ENCODE measurements at places on chromosomes 4 and X.
A peak's percentile ranks its signal among the peaks of the same experiment; 100 is the strongest.

GRCh38 chr4:41432881-41433280 lies 105.1 kb upstream of the LIMCH1 start:
- no peak for DNase-seq

DNA sequence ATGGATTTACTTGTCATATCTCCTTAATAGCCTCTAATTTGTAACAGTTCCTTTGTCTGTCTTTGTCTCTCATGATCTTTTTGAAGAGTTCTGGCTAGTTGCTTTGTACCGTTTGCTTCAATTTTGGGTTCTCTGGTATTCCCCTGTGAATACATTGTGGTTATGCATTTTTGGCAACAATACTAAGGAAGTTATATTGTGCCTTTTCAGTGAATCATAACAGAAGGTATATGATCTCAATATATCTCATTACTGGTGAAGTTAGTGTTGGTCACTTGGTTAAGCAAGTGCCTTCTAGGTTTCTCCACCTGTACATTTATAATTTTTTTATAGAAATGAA lies 48.6 kb downstream of the DCLK2 start:
- no peak for DNase-seq

- DNase-seq = no peak
Measured at GRCh38 chrX:39990388-39990787, 107.4 kb downstream of the BCOR start.

DNA sequence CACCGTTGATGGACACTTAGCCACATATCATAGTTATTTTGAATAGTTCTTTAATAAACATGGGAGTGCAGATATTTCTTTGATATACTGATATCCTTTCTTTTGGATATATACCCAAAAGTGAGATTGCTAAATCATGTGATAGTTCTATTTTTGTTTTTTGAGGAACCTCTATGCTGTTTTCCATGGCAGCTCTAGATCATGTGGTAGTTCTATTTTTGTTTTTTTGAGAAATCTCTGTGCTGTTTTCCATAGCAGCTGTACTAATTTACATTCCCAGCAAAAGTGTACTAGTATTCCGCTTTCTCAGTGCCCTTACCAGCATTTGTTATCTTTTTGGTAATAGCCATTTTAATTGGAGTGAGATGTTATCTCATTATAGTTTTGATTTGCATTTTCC lies 3.6 kb downstream of the SH3BGRL start:
- no peak for DNase-seq

GRCh38 chr4:86974551-86974994 lies 39.8 kb downstream of the AFF1 start:
- DNase-seq = no peak

- DNase-seq = no peak
Measured at GRCh38 chrX:25067271-25068172, 51.8 kb upstream of the ARX start.

DNA sequence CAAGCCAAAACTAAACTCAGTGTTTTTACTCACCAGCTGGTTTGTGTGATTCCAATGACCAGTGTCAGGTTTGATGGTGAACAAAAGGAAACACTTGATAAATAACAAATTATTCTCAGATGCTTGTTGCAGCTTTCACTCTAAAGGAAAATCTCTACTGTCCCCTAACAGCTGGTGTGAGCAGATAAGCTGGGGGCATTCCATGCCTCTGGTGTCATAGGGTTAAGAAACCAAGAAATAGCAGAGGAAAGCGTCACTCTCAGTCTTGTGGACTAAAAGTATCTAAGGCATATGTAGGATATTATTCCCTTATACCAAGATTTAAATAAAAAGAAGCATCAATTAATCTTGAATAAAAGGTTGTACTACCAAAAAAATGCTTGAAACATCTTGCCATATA lies 24.3 kb downstream of the TRPC5 start:
- no peak for DNase-seq

- DNase-seq = peak; percentile 15
Measured at GRCh38 chrX:15349046-15349445, 13.7 kb upstream of the PIGA start.

- DNase-seq = no peak
Measured at GRCh38 chrX:77742788-77743476, 43.1 kb downstream of the ATRX start.

DNA sequence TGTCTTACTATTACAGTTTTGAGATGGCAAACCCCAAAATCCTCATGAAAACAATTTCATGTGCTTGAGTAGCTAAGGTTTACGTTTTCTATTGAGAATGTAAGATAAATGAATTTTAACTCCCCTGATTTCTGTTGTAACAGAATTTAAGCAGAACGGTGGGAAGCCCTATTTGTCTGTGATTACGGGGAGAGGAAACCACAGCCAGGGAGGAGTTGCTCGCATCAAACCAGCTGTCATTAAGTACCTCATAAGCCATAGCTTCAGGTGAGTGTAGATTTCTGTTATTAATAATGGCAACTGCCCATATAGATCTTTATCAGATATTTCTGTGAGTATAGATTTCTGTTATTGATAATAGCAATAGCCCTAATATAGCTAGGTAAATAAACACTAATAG lies 44.2 kb upstream of the RHOH start:
- no peak for DNase-seq

DNA sequence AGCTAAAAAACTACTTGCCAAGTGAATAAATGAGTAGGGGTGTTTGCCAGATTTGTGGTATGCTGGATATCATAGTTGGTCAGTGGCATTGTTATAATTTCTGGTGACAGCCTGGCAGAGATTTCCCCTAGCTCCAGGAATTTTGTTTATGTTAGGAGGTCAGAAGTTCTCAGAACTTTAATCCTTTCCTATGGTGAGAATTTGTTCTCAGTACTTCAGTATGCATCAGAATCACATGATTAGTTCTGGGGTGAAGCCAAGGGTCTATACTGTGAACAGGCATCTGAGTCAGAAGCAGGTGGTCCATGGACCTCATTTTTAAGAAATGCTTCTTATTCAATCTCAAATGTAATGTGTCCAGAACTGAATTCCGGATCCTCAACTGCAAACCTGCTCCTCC lies 10.5 kb downstream of the RASSF6 start:
- no peak for DNase-seq

- no peak for DNase-seq
Measured at GRCh38 chr4:31557437-31557836, 837.3 kb downstream of the PCDH7 start.

DNA sequence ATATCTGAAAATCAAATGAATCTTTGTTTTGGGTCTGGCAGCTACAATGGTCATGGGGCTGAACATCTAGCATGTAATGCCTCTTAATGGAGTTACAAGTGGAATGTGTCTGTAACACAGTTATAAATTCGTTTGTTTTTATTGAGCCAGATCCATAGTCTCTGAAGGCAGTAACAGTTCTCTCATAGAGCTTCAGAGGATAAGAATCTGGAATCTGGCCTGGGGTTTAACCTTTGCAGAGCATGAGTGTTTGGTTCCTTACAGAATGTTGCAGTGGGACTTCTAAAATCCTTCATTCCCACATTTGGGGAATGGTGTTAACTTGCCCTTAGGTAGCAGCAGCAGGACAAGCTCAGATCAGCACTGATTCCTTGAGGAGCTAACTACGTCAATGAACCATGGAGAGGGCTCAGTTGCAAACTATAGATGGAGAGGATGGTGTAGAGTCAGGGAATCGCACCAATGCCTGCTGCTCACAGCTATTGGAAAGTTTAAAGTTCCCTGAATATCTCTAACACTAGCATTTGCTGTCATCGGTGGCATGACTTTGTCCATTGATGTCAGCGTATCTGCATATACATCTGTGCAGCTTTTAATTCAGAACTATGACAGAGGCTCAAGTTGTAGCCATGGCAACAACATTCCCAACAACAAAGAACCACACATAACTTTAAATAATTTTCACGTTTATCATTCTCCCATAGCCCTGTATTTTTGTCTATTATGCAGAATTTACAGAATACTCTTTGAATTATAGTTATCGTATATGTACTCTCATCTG lies 72.2 kb downstream of the RASGEF1B start:
- DNase-seq = no peak

GRCh38 chr4:119748853-119749252 lies 120.2 kb upstream of the PDE5A start:
- no peak for DNase-seq

DNA sequence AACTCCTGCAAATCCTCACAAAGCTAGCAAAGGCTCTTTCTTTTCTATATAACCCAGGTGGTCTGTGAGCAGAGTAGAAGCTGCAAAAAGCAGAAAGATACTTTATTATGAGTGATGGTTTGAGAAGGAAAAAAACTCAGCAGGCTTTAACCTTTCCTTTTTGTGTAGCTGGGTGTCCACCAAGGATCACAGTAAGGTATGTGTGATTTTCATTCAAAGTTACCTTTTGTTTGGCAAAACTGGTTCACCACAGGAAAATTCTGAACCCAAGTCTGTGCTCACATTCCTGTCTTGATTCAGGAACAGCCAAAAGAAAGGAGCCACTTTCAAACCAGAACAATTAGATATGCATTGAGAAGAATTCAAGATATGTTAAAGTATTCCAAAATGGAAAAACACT lies 35.7 kb downstream of the FRAS1 start:
- no peak for DNase-seq

DNA sequence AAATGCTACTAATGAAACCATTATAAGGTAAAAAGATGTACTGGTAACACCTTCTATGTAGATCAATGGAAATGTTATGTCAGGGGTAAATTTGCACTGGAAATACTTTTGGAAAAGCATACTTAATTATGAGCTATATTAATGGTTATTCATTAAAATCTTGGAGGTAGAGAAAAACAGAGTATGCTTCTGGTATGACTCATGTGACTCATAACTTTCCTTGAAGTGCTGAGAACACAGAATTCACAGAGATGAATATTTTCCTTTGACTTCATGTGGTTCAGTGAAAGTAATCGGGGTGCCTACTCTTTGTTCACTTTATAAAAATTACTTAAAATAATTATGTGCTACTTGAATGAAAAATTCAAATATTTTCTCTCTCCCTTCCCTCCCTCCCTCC lies 254.2 kb downstream of the KCTD8 start:
- DNase-seq = no peak

DNA sequence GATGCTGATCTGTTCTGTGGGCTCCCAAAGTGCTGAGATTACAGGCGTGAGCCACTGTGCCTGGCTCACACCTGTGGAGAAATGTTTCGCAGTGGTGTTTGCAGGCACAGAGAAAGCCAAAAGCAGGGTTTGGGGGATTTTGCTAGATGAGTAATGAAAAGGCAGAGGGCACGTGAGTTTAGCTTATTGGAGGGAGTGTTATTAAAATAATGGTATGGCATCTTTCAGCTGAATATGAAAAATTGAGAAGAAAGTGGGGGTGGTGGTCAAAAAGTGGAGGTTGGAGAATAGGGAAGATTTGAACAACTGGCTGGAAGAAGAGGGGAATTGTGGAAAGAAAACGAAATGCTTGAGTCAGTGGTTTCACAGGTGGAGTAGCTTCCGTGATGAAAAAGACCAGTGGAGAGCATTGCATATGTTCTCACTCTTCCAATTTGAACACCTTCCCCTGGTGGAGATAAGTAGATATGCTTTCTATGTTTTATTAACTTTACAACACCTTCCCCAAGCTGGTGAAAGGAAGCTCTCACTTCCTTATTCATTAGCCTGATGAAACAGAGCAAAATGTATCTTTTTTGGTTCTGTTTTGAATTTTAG lies 1.1 kb upstream of the CHST7 start:
- no peak for DNase-seq

DNA sequence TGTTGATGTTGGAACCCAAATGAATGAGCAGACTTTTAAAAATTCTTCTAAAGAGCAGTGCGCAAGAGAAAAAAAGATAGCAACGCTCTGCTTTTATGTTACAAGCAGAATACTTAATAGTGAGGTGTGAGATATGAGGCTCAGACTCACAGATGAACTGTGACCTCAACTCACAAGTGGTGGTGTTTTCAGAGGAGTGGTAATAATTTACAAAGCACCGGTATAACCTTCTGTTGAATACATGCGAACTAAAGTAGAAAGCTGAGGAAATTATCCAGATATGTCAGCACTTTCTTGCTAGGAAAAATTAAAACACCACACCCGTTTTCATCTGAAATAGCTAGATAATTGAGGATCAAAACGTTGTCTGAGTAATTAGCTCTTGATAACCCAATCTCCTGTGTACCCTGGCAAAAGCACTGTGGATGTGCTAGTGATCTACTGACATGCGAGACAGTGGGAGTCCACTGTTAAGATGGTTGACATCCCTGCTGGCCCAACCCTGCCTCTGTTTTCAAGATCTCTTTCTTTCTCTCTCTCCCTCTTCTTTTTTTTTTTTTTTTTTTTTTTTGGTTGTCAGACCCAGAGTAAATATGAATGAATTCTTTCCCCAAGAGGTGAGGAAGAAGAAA lies 6.9 kb upstream of the TLL1 start:
- DNase-seq = no peak

GRCh38 chr4:98421111-98421510 lies 159.9 kb downstream of the RAP1GDS1 start:
- DNase-seq = no peak

GRCh38 chr4:21290562-21290961 lies 590.3 kb downstream of the PACRGL start:
- no peak for DNase-seq

- no peak for DNase-seq
Measured at GRCh38 chrX:43269201-43269600, 386.9 kb upstream of the MAOA start.

- no peak for DNase-seq
Measured at GRCh38 chrX:95058815-95059214, 1384.8 kb downstream of the FAM133A start.
